ENCODE measurements at places on chromosomes 11 and 22.

DNA sequence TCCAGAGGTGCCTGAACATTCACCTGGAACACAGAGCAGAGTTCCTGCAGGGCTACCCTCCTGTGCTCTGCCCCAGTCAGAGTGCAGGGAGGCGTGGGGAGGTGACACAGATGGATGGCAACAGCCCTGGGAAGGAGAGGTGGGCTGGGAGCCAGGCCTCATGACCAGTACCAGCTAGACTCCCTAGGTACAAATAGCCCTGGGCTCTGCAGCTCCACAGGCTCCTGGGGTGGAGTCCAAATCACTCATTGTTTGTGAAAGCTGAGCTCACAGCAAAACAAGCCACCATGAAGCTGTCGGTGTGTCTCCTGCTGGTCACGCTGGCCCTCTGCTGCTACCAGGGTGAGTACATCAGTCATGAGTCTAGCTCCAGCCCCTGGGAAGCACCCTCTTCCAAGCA is at the start of gene SCGB1D2:
SCGB1D2 (plus strand) TSS at position 219 of the 400 bp plus-strand sequence; CDS start at position 288, 69 bp downstream.
- no peak for DNase-seq

DNA sequence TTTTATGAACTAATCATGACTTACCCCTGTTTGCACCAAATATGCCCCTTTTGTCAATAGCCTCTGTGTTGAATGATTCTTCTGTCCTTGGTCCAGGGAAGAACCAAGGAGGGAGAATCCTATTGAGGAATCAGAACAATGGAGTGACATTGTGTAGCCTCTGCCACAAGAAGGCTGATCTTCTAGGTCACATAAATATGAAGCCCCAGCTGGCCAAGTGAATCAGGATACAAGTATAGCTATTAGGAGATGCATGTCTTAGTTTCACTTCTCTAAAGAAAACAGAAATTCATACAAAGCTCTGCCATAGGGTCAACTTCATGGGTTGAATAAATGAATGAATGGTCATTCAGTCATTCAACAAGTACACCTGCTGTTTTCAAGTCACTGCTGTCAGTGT is 118.2 kb upstream of the BLID start:
- DNase-seq, result no peak

DNA sequence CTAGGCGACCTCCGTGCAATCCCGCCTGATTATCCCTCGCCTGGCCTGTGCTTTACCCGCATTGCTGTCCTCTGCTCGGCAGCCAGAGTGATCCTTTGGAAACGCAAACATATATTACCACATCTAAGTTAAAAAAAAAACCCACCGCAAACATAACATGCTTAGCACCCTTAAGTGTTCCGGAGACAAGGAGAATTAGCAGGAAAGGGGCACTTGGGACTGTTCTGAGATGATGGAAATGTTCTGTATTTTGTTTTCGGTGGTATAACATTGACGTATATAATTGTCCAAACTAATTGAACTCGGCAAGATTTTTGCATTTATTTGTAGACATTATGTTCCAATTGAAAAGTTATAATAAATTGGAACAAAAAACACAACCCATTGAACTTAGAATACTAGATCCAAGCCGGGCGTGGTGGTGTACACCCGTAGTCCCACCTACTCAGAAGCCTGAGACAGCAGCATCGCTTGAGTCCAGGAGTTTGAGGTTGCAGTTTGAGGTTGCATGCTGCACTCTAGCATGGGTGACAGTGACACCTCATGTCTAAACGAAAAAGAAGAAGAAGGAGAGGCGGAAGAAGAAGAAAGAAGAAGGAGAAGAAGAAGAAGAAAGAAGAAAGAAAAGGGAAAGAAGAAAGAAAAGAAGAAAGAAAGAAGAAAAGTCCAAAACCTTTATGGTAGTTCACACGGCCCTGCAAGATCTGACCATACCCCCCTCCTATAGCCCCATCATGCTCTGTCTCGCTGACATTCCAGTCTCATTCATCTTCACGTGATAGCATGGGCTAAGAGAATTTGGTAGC is 604 bp upstream of the POLR3H start:
- DNase-seq, result no peak

DNA sequence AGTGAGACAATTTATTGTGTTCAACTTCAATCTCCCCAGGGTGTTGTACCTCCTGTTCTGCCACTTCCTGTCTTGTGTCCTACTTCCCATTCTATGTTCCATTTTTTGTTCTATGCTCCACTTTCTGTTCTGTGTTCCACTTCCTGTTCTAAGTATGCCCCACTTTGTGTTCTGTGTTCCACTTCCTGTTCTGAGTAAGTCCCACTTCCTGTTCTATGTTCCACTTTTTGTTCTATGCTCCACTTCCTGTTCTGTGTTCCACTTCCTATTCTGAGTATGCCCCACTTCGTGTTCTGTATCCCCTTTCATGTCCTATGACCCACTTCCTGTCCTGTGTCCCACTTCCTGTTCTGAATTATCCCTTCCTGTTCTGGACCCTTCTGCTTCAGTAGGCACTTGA is 732.7 kb downstream of the TBC1D22A start:
- no peak for DNase-seq

DNA sequence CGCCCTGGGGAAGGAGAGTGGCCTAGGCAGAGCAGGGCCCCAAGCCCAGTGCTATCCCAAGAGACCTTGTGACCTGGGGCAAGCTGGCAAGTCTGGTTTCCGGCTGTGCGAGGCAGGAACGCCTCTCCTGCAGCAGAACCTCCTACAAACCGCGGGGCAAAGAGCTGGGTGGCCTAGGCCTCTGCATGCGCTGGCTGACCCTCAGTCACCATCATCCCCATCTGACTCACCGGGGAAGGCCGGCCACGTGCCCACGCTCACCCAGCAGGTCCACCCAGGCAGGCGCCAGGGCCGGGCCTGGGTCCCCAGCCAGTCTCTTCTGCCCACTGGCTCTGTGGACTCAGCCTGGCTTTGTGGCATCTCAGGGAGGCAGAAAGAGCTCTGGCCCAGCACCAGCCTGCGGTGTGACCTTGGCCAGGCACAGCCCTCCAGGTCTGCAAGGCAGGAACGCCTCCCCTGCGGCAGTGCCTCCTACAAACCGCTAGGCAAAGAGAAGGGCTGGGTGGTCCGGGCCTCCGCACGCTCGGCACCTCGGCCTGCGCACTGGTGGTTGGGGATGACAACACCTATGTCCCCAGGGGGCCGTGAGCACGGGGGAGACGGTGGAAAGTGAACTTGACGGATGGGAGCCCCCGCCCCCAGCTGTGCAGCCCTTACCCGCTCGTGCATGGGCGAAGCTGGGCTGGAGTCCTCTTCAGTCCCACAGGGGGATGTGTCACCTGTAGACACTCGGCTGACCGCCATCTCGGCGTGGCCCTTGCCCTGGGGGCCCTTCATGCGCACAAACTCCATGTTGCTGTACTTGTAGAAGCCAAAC is 38.2 kb downstream of the KIAA0930 start:
- DNase-seq, result peak; percentile 100

DNA sequence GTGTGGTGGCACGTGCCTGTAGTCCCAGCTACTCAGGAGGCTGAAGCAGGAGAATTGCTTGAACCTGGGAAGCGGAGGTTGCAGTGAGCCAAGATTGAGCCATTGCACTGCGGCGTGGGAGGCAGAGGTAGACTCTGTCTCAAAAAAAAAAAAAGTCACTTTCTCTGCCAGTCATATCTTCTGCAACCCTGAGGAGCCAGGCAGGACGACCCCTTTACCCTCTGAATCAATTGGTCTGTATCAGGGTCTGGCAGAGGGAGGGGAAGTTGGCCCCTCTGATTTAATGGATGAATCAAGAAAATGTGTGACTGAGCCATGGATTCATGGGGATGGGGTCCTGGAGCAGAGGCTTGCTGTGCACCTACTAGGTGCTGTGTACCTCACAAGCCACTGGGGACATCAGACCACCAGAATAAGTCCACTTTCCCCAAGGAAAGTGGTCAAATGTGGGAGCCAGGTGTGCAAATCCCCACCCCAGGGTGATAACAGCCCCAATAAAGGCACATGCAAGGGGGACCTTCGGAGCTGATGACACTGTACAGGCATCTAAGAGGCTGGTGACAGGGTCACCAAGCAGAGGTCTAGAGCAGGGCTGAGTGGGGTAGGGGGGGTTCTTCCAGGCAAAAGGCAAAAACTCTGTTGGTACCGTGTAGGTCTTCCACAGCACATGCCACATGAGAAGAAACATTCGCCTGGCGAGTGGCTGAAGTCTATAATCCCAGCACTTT is 29.0 kb downstream of the TXN2 start:
- no peak for DNase-seq

Measured in SJSA1 (cell line).